ENCODE measurements at places on chromosomes 4 and X. TPM values are rescaled to one million over a fixed set of nuclear protein-coding genes. Genes with fewer than 3 reads are reported as not detected.
A peak's percentile ranks its signal among the peaks of the same experiment; 100 is the strongest.

- DNase-seq: no peak
These were observed 91.8 kb downstream of the SHISA3 start for GRCh38 chr4:42489095-42489494.

NLRP2B gene
- total RNA-seq: not detected

DGKK gene
- not detected for total RNA-seq

DNA sequence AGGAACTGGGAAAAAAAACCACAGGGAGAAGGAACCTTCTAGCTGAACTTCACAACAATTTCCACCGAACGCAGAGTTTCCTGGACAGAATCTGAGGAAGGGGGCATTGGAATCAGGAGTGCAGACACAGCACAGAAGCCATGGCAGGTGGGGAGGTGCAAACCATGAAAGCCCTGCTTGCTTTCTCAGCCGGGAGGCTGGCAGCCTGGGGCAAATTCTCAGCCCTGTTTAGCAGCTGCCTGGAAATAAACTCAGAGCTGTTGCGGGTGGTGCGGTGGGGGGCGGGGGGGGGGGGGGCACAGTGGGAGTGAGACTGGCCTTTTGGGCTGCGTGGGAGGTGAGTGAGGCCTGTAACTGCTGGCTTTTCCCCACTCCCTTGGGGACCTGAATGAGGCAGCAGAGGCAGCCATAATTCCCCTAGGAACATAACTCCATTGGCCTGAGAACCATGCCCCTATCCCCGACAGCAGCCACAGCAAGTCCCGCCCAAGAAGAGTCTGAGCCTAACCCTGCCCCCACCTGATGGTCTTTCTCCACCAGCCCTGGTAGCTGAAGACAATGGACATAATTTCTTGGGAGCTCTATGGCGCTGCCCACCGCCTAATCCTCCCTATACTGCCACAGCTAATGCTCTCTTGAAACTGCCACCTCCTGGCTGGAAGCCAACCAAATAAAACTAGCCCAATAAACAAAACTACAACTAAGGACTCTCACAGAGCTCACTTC, 176.3 kb downstream of the FAM13A start:
- DNase-seq: no peak

GRCh38 chrX:21481761-21482160, 107.5 kb downstream of the CNKSR2 start:
- DNase-seq: no peak

MAB21L2 gene
- total RNA-seq: not detected

GRCh38 chr4:40270609-40271008, 64.5 kb upstream of the CHRNA9 start:
- no peak for DNase-seq

SSX3 gene
- total RNA-seq: not detected

- DNase-seq: peak; percentile 90
These were observed 158.7 kb downstream of the SPRY1 start for GRCh38 chr4:123555233-123555806.

DNA sequence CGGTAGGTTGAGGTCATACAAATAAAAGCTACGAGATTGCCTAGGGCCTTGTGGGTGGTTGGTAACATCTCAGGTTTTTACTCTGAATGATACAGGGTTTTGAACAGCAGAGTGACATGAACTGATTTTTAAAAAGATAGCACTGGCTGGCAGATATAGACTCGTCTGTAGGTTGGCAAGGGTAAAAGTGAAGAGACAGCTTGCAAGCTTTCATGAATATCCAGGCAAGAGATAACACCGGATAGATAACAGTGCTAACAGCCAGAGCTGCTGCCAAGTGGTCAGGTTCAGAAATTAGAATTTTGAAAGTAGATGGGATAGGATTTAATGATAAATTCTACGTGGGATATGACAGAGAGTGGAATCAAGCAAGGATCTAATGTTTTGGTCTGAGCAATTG, 299.7 kb upstream of the AADAT start:
- DNase-seq: no peak

- no peak for DNase-seq
These were observed 701 bp downstream of the ARHGAP4 start for GRCh38 chrX:153925387-153925738.
